Small intestine (tissue), 16 donors: ENCODE measurements at places on chromosomes 12 and 14. TPM values are rescaled to one million over a fixed set of nuclear protein-coding genes. Genes with fewer than 3 reads are reported as not detected.

The ANKS1B gene
- polyA plus RNA-seq, result 0.44 TPM

The ARID2 gene
- 5.1 TPM for polyA plus RNA-seq

The TAS2R46 gene
- polyA plus RNA-seq, result not detected

The KRT82 gene
- polyA plus RNA-seq, result not detected

The LRP1-AS gene
- not detected for polyA plus RNA-seq

The PTPRO gene
- 1.8 TPM for polyA plus RNA-seq

The SLC22A17 gene
- polyA plus RNA-seq, result 0.67 TPM

The TOMM20L gene
- polyA plus RNA-seq, result not detected

The RAPGEF3 gene
- 5.9 TPM for polyA plus RNA-seq

The JDP2 gene
- polyA plus RNA-seq, result 45.6 TPM

The CCDC196 gene
- polyA plus RNA-seq, result 1.3 TPM

The RTN1 gene
- polyA plus RNA-seq, result 0.45 TPM
